Breast epithelium (tissue), 4 donors: ENCODE measurements at places on chromosomes 2 and 18.
A peak's percentile ranks its signal among the peaks of the same experiment; 100 is the strongest.

- H3K36me3 ChIP-seq, result no peaks in the 10 kb centered on the region
- H3K4me3 ChIP-seq, result no peak overlapping the region
- no peaks in the 10 kb centered on the region for H3K27me3 ChIP-seq
- H3K27ac ChIP-seq, result no peak overlapping the region
Observed at GRCh38 chr2:16135196-16135912, 195.0 kb downstream of the MYCN start.

- no peak overlapping the region for H3K27ac ChIP-seq
- no peak overlapping the region for H3K4me3 ChIP-seq
- H3K27me3 ChIP-seq, result no peaks in the 10 kb centered on the region
- no peaks in the 10 kb centered on the region for H3K4me1 ChIP-seq
- no peaks in the 10 kb centered on the region for H3K36me3 ChIP-seq
- no peak for DNase-seq
Observed at GRCh38 chr2:44118257-44118656, 50.4 kb upstream of the PPM1B start.

DNA sequence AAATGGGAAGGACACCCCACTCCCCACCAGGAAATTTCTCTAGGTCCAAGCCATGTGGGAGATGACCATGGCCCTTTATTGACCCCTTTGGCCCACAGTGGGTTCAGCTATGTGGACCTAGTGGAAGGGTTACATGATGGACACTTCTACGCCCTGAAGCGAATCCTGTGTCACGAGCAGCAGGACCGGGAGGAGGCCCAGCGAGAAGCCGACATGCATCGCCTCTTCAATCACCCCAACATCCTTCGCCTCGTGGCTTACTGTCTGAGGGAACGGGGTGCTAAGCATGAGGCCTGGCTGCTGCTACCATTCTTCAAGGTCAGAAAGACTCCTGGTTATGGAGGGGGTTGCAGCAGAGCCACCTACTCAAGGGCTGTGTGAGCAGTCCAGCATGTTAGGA, 1.3 kb downstream of the STK16 start:
- H3K36me3 ChIP-seq, result no peaks in the 10 kb centered on the region
- no peaks in the 10 kb centered on the region for H3K27me3 ChIP-seq
- peak overlapping the region; percentile 98 for H3K27ac ChIP-seq
- peaks cover 24% of the 10 kb centered on the region for H3K4me1 ChIP-seq

GRCh38 chr18:6927153-6927552, 190.4 kb downstream of the LAMA1 start:
- no peaks in the 10 kb centered on the region for H3K4me1 ChIP-seq
- H3K27ac ChIP-seq, result no peak overlapping the region
- no peaks in the 10 kb centered on the region for H3K36me3 ChIP-seq
- H3K4me3 ChIP-seq, result no peak overlapping the region
- no peaks in the 10 kb centered on the region for H3K27me3 ChIP-seq
- no peak for DNase-seq

GRCh38 chr2:84830758-84831500, 50.0 kb downstream of the TRABD2A start:
- no peaks in the 10 kb centered on the region for H3K27me3 ChIP-seq
- H3K36me3 ChIP-seq, result no peaks in the 10 kb centered on the region

DNA sequence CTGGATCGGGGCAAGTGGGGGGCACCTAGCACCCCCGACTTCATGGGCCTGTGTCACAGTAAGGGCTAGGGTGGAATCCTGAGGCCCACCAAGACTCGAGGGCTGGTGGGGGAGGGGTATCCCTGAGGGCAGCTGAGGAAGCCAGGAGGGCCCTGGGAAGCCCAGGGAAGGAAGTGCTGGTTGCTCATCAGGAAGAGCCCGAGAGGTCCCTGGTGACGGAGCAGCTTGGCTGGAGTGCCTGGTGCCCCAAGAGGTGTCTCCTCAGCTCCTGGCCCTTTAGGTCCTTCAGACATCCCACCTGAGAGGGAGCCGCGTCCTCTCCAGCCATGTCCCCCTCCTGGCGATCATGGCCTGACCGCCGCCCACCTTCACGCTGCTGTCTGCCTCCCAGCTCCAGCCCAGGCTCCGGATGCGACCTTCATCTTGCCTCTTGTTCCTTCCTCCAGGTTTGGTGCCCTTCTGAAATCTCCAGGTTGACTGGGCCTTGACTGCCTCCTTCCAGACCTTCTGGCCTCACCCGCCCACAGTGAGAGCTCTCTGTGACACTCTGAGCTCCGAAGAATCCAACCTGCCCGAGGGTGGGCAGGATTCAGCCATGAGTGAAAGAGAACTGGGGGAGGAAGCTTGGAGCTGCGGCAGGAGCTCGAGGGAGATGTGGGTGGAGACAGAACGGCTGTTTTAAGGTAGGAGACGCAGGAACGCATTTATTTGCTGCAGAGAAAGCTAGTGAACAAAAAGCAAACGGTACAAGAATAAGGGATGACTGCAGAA, 42.7 kb upstream of the SEMA4C start:
- H3K27ac ChIP-seq, result peak overlapping the region; percentile 32
- no peaks in the 10 kb centered on the region for H3K27me3 ChIP-seq
- no peaks in the 10 kb centered on the region for H3K36me3 ChIP-seq
- DNase-seq, result no peak
- peak overlapping the region; percentile 7 for H3K4me3 ChIP-seq

DNA sequence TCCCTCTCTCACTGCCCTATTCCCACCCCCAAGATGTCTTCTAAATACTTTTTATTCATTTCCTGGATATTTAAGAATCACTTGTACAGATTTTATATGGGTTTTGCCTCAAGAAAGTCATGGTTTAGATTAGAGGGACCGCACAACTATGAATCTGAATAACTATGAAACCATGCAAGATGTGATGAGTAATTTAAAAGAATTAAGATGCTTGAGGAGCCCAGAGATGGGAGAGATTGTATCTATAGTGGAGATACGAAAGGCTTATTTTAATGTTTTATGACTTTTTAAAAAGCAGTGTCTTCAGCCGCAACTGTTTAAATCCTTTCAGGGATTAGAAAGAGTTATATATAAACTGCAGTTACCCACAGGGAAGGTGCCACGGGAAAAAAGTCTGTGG, 324.1 kb downstream of the LPIN1 start:
- no peaks in the 10 kb centered on the region for H3K36me3 ChIP-seq
- no peaks in the 10 kb centered on the region for H3K4me1 ChIP-seq
- no peak for DNase-seq

- H3K27me3 ChIP-seq, result no peaks in the 10 kb centered on the region
- no peaks in the 10 kb centered on the region for H3K4me1 ChIP-seq
- DNase-seq, result no peak
- H3K27ac ChIP-seq, result no peak overlapping the region
Observed at GRCh38 chr2:165434865-165435496, 34.5 kb upstream of the CSRNP3 start.

DNA sequence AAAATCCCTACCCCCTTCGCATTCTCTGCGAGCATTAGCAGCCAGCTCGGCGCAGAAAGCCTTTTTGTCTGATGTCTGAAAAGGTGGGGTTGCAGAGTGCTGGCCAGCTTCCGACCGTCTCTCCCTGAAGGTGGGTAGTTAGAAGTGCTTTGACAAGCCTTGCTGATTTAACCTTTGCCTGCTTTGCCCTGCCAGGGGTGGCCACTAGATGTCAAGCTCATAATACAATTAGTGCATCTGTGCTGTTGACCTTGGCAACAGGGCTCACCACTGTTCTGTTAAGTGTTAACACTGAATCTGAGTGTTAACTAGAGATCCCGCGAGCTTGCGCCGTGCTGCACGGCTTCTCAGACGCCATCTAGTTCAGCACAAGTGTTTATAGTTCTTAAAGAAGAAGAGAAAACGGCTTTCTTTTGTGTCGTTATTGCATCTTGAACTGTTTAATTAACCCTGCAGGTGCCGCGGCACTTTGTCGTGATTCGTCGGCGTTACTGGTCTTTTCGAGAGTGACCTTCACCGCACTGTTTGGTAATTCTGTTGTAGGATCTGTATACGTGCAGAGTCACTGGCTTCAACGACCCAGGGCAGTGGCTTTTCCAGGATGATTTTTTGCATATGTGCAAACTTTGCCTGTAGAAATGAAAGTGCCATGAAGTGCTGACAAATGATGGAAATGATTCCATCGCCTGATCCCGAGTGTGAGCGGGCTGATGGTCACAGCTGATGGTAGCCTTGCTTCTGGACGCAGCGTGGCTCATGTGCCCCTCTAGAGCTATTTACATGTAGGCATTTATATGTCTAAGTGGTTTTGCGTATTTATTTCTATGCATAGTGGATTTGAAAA, 5.5 kb downstream of the SALL3 start:
- H3K36me3 ChIP-seq, result no peaks in the 10 kb centered on the region
- no peak overlapping the region for H3K4me3 ChIP-seq
- no peak for DNase-seq
- H3K4me1 ChIP-seq, result peaks cover 4% of the 10 kb centered on the region
- H3K27me3 ChIP-seq, result no peaks in the 10 kb centered on the region
- H3K27ac ChIP-seq, result no peak overlapping the region

GRCh38 chr2:43707255-43708015, 31.2 kb upstream of the C1GALT1C1L start:
- H3K4me1 ChIP-seq, result no peaks in the 10 kb centered on the region
- H3K27me3 ChIP-seq, result no peaks in the 10 kb centered on the region
- peak overlapping the region; percentile 8 for H3K27ac ChIP-seq
- H3K4me3 ChIP-seq, result no peak overlapping the region
